Bronchial epithelial cell (primary cell): ENCODE measurements at places on chromosomes 11 and 22. TPM values are rescaled to one million over a fixed set of nuclear protein-coding genes. Genes with fewer than 3 reads are reported as not detected.
A peak's percentile ranks its signal among the peaks of the same experiment; 100 is the strongest.

DNA sequence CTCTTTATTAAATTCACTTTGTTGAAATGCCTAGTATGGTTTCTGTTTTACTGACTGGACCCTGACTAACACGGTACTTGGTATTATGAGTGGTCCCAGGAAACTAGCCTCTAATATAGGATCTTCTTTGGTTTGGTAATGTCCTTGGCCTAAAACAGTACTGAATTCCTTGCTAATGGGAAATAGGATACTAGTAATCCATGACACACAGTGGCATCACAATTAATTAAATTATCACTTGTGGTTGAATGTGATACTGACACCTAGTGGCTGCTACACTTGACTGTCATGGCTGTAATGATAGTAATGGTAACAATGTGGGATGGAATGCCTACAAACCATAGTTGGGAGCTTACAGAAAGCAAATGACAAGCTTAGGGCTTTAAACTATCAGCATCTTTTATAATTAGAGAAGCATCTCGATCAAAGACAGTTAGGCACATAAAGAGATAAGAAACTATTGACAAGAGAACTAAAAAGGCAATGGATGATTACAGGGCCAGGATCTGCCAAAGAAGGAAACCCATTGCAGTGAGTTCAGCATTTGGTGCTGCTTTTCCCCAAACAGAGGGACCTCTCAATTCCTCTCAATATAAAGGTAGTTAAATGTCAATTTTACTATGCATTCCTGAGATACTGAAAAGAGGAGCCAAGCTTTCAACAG, 8.6 kb downstream of the DNHD1 start:
- DNase-seq, result peak; percentile 93

- DNase-seq, result peak; percentile 1
Observed at GRCh38 chr11:123924027-123924426, 15.4 kb upstream of the OR4D5 start.

ARHGAP20 gene
- under 0.01 TPM in 2 replicates for total RNA-seq

RIMBP3C gene
- under 0.01 TPM in 2 replicates for total RNA-seq

GRCh38 chr11:71251761-71252268, 562 bp downstream of the SHANK2 start:
- no peak for DNase-seq

GRCh38 chr11:75313513-75314272, 37.8 kb downstream of the ARRB1 start:
- DNase-seq, result peak; percentile 44

GRCh38 chr11:102912482-102912830, 37.7 kb upstream of the MMP12 start:
- DNase-seq, result peak; percentile 69

CRYBA4 gene
- not detected in 2 replicates for total RNA-seq

VSIG10L2 gene
- 0.38 TPM in 1 of 2 replicates, not detected in the other for total RNA-seq

GRCh38 chr11:83599066-83599465, 312.9 kb upstream of the CCDC90B start:
- no peak for DNase-seq

CD3E gene
- not detected in 2 replicates for total RNA-seq

DNA sequence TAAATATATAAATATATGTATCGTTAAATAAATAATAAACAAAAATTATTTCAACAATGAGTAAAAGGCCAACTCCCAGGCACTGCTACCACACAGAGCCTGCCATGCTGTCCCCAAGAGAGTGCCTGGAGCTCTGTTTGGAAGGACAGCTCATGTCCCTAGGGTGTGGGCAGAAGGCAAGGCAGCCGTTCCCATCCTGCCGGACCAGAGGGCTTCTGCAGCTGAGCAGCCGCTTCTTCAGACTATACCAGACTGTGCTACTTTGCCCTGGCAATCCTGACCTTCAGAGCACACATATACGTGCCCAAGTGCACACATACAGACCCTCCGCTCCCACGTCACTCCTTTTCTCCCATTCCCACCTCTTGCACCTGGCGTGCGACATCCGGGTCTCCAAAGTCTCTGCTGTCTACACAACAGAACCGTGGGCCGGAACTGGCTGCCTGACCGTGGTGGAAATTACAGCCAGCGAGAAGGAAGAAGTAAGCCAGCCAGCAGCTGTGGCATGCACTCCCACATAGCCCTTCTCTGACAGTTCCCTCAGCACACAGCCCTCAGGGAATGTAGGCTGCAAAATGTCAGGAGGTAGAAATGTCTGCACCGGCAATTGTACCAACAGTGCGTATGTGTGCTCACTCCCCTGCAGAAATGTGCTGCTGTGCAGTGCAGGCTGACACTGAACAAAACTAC, 24.0 kb downstream of the PAX6 start:
- no peak for DNase-seq

DNA sequence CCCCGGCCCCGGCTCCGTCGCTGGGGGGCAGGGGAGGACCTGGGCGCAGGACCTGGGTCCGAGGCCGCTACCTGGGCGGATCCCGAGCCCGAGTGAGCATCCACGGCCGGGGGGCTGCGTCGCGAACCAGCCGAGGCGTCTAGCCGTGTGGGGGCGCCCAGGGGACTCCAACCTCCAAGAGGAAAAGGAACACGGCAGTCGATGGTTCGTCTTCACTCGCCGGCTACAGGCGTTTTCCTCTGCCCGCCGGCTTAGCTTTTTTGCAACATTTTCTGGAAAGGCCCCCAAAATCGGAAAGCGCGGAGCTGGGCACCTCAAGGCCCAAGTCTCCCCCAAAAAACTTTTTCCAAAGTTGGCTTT, 666 bp downstream of the PDGFB start:
- DNase-seq, result no peak

RAB6A gene
- total RNA-seq, result 237 and 297 TPM in 2 replicates

- DNase-seq, result no peak
Observed at GRCh38 chr11:4190098-4190497, 95.5 kb downstream of the RRM1 start.

NXPE1 gene
- not detected in 2 replicates for total RNA-seq

GRCh38 chr22:48366056-48366455, 1461.6 kb downstream of the BRD1 start:
- DNase-seq, result no peak

DNA sequence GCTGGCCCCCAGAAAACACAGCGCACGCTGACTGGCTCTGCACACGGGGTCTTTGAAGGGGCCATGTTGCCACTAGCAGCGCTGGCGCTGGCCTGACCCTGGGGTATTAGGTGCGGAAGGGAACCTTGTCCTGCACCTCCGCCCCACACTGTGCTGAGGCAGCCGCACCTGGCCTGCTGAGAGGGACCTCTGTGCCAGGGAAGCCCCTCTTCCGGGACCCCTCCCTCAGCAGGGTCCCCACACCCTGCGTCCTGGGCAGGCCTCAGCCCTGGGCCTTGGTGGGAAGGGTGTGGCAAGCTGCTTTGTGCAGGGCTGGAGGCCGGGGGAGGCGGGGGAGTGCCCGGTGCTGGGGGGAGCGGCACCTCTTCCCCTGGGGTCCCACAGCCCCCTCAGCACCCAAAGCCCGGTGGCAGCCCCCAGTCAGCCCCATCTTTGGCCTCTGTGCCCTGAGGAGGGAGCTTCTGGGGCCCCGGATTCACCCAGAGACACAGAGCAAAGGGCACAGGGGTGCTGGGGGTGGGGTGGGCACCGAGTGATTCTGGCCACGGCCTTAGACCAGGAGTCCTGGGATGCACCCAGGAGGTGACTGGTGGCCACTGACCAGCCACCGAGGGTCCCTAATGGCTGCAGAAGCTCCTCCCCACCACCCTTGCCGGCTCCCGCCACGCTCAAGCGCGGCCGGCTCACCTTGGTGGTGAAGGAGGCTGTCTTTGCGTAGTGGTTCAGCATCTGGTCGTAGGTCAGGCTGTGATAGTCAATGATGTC, 11.4 kb downstream of the TTLL8 start:
- no peak for DNase-seq

- no peak for DNase-seq
Observed at GRCh38 chr11:45936511-45937054, 14.1 kb downstream of the LARGE2 start.

MOGAT2 gene
- not detected in 2 replicates for total RNA-seq

- peak; percentile 45 for DNase-seq
Observed at GRCh38 chr11:13487661-13488030, 8.2 kb downstream of the PTH start.

DNA sequence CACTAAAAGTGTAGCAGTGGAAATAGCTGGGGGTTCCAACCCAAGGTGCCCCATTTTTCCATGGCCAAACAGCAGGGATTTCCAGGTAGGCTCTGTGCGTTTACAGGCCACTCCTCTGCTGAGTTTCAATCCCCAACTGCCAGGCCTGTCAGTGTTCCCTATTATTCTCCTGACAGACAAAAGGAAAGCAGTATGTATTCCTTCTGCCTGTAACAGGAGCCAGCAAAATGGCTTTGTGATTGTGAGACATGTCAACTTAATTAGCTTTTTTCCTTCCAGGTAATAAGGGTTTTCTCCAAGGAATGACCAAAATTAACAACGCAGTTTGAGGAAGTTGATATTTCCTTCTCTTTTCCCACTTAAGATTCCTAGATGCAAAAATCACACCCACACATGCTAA, 277.1 kb upstream of the MPPED2 start:
- DNase-seq, result no peak

SLC1A2 gene
- total RNA-seq, result under 0.01 TPM in 2 replicates

GRCh38 chr11:2574043-2574552, 125.7 kb downstream of the KCNQ1OT1 start:
- no peak for DNase-seq

PAMR1 gene
- 3.1 and 5.3 TPM in 2 replicates for total RNA-seq

RHOG gene
- total RNA-seq, result 5.5 and 7.3 TPM in 2 replicates

GLB1L2 gene
- 2.9 and 3.4 TPM in 2 replicates for total RNA-seq

YAP1 gene
- total RNA-seq, result 151 and 152 TPM in 2 replicates

GRCh38 chr11:36006556-36006955, 62.7 kb downstream of the LDLRAD3 start:
- no peak for DNase-seq

DNA sequence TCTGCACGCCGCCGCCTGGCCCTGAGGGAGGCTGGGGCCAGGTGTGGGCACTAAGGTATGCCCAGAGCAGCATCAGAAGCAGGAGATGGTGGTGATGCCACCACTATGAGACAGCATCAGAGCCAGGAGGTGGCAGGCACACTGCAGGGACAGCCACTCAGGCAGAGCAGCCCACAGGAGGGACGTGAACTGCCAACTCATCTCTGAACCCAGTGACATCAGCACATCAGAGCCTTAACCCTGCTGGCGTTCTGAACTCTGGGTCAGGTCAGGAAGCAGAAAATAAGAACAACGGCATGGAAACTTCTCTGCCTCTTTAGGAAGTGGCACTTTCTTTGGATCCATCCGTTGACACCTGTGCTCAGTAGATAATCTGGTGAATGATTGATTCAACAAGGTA, 14.7 kb upstream of the IFT27 start:
- no peak for DNase-seq

C22orf23 gene
- total RNA-seq, result not detected in 2 replicates

DNA sequence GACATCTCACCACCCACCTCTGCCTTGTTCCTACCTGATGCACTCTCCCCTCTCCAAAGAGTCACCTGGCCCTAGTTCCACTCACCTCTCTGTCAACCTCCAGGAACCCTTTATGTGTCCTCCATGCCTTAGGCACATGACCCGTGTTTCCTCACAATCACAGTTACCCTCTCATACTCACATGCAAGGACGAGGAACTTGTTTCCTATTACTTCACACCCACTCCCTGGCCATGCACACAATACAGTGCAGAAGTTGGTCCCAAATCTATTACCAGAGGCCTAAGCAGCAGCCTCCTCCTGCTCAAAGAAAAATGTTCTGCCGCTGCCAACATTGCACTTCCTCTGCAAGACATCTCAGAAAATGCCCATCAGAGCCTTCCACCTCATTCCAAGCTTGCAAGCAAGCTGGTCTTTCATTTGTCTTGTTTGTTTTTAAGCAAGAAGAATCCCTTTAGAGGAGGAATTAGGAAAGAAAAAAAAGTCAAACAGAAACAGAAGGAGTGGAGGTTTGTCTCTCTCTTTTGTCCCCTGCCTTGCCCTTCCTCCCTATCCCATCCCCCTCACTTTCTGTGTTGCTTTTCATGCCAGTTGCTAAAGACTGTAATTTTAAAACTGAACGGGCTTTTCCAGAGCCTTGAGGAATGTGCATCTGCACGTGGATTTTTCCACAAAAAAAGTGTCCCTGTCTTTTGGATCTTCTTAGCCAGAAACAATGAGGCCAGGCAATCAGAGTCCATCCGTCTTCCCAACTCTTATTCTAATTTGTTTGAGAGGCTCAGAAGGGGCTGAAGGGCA, 63.4 kb downstream of the KCNJ1 start:
- no peak for DNase-seq

DNA sequence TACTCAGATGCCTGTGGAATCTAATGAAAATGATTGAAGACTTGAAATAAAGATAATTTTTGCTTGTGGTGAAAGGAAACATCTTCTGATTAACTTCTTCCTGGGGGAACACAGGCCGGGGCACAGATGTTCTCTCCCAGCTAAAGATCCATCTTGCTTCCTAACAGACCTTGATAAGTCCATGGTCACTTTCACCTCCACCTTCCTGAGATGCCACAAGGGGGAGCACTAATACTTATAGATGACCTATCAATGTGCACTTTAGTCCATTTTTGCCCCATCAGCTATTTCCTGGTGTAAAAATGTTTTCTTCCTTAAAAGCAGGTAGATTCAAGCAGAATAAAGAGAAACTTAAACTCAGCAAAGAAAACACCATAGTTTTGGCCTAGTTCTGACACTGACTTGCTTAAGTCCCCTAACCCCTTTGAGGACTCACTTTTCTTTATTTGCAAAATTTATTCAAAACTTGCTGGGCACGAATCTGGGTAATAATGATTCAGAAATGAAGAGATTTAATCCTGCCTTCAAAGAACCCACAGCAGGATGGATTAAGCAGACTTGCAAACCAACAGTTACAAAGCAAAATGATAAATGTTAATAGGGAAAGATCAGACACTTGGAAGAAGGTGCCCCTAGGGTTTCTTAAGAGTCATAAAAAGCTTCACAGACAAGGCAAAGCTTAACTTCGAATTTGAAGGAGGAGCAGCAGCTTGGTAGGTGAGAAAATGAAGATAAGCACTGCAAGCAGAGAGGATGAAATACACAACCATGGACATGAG, 158.7 kb downstream of the RAB38 start:
- DNase-seq, result peak; percentile 83

DNA sequence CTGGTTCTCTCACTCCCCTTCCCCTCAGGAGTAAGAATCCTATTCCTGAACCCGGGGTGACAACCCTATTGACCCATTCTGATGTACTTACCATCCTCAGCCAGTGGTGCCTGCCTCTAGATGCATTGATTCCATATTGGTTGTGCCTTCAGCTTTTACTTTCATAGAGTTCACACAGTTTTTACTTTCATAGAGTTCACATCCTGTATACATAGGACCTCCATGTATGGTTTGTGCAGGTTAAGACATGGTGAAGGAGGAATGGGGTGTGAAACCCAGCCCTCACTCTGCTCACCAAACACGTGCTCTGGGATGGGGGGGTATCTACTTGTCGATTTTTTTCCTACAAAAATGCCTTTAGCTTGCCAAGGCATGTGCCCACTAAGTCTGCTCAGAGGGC, 105.6 kb upstream of the TBCEL start:
- DNase-seq, result no peak
